ENCODE measurements at places on chromosomes 5 and 9.

- DNase-seq: no peak
Measured at GRCh38 chr9:130321539-130321938, 56.0 kb downstream of the HMCN2 start.

GRCh38 chr9:34777666-34778065, 67.7 kb upstream of the CCL21 start:
- DNase-seq: peak; percentile 81

GRCh38 chr9:89985068-89985467, 380.3 kb downstream of the GADD45G start:
- DNase-seq: peak; percentile 53

GRCh38 chr5:29005386-29005785, 1967.0 kb upstream of the CDH9 start:
- DNase-seq: no peak

GRCh38 chr9:27645161-27645840, 72.0 kb upstream of the C9orf72 start:
- DNase-seq: no peak

GRCh38 chr5:94709277-94709676, 90.8 kb downstream of the SLF1 start:
- no peak for DNase-seq

DNA sequence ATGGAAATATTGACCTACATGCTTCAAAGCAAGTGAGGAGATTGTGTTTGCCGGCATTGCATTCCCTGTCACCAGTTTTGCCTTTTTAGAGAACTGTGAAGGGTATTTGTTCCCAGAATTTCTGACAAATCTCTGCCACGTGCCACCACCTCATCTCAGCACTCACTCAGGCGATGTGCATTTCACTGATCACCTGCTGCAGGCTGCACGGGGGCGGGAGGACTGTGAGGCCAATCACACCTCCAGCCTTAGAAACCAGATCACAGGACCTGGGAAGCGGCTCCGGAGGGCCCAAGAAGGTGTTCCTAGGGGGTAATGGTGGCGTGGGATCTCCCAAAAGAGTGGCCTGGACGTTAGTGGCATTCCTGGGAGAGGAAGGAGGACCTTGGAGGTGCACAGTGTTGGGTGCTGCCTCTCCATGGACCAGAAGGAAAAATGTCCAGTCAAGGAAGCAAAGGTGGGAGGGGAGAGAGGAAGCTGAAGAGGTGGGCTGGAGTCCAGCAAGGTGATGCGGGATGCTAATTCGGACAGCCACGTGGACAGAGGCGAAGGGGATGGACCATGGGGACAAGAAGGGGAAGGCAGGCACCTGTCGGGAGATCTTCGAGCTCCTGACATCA, 63.6 kb upstream of the OLFM1 start:
- no peak for DNase-seq

GRCh38 chr5:149826574-149826973, 96.5 kb downstream of the PPARGC1B start:
- DNase-seq: no peak

DNA sequence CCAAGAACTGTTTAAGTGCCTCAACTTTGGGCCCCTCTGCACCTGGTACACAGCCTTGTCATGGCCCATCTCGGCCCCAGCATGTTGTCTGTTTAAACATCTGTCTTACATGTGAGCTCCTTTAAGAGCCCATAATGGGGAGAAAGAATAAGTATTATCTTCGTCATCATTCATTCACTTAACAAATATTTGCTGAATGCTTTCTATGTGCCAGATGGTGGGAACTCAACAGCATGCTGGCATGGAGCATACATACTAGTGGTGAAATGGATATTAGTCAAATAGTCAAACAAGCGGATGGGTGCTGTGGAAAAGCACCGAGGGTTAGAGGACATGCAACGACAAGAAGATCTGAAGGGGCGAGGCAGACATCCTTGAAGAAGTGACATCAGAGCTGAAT, 54.5 kb downstream of the GABBR2 start:
- no peak for DNase-seq

DNA sequence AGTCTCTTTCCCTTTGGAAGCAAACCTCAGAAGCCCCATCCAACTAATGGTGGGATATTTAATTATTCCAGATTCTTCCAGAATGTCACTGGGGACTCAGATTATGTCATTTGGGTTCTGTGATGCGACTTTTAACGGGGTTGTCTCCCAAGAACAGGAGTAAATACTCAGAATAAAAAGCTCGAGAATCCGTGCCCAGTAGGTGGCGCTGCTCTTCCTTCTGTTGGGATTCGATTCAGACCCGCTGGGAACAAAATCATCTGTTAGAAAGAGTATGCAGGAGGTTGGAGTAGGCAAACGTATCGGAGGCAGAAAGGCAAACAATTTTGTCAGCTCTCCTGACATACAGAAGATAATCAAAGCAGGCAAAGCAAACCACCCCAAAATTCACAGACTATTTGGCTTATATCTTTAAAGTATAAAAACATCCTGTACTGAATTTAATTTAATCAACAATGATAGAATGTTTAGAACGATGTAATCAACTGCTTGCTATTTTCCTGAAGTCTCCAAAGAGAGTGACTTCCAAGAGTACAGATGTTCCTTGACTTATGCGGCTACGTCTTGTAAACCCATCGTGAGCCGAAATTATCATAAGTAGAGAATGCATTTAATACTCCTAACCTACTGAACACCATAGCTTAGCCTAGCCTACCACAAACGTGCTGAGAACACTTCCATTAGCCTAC, 169.8 kb upstream of the RAI14 start:
- DNase-seq: peak; percentile 94

GRCh38 chr9:129283705-129284606, 105.9 kb upstream of the IER5L start:
- DNase-seq: no peak

GRCh38 chr9:137241490-137242268, 592 bp downstream of the TUBB4B start:
- DNase-seq: peak; percentile 84

DNA sequence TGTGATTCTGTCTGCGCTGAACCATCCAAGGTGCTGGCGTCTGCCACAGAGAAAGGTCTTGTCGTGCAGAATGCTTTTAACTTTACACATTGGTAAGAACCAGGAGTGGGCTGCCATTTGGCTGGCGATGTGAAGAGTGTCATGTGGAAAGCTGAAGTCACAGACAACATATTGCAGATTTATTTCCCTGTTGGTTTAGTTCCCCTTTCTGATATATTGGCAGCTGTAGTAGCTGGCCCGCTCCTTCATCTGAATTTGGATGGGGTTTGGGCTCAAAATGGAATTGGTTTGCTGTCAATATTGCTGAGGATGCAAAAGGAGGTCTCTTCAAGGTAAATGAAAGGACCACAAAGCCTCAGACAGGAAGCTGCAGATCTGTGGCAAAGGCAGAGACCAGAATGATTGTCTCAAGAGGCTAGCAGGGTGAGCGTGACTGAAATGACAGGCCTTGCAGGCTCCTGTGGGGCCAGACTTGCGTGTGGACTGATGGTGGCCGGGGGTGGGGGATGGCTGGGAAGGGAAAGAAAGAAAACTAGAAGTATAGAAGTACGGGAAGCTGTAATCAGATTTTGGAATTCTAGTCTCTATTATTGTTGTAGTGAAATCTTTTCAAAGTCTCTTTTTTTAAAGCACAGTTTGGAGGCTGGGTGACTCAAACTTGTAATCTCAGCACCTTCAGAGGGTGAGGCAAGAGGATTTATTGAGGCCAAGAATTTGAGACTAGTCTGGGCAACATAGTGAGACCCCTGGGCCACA, 25.1 kb upstream of the CD180 start:
- peak; percentile 89 for DNase-seq

DNA sequence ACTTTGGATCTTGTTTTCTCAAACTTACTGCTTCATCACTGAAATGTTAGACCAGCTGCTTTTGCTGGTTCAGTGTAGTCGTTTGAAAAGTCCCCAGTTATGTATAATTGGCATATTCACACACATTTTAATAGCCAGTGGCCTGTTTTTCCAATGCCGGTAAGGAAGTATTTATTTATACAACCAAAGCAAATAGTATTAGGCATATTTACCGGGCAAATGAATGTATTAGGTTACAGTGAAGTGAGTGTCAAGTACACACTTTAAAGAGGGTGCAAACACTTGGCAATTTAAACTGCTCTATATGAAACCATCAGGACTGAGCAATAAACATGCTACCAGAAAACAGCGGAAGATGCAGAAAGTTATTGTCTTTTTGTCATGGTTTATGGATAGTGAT, 242.9 kb downstream of the MCTP1 start:
- DNase-seq: no peak

- DNase-seq: no peak
Measured at GRCh38 chr9:126154869-126155268, 171.8 kb upstream of the MVB12B start.

- DNase-seq: no peak
Measured at GRCh38 chr5:115579747-115580173, 22.5 kb downstream of the TICAM2 start.

DNA sequence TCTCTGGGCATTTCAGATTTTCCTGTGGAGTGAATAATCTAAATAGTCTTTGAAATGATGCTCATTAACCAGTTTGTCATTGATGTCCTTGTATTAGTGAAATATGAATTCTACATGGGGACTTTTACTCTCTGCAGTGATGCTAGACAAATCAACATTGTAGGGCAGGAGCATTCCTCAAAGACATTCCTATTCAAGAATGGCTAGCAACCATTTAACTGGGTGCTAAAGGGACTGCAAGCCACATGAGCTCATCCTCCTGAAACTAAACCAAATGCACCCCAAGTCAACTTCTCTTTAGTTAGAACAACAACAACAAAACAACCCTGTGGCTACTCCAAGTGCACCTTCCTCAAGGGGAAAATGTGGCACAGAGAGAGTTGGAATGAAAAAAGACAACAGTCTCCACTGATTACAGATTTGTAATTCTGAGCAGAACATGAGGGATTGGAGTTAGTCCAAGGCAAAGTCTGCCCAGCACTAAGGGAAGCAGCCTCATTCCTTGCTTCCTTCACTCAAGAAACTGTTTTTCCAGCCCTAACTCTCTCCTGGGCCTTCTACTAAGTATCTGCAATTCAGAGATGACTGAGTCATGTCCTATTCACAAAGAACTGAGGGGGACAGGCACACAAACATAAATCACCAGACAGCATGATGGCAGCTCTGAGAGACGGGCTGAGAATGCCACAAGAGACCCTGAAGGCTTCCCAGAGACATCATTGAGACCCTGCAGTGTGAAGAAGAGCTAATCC, 82.0 kb upstream of the WWC1 start:
- no peak for DNase-seq

- peak; percentile 53 for DNase-seq
Measured at GRCh38 chr5:175873088-175873454, 1.7 kb downstream of the CPLX2 start.

DNA sequence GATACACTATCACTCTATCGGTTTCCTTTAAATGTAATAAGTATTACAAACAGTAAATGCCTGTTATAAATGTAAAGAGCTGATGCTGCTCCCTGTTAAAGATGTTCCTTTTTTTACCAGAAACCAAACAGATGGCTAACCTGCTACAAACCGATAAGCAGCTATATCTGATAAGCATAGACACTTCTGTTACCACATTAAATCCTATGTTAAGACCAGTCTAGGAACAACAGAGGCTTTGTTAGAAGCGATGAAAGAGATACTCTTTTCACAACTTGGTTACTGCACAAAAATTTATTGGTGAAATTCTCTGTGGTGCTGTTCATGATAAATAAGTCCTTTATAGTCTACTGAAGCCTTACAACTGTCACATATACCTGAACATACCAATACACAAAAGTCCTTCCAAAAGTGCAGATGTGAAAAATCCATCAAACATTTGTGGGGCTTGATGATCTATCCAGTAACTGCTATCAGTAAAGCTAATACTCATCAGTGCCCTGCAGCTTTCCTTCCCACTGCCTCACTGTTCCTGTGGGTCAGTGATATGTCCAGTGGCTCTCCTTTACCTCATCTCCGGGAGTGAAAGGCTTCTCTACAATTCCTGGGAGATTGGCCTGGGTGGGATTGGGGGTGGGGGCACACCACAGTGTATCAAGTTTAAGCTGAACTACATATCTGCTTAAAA, 25.8 kb upstream of the PRXL2C start:
- DNase-seq: no peak

- no peak for DNase-seq
Measured at GRCh38 chr5:10556893-10557746, 6.8 kb upstream of the ANKRD33B start.

DNA sequence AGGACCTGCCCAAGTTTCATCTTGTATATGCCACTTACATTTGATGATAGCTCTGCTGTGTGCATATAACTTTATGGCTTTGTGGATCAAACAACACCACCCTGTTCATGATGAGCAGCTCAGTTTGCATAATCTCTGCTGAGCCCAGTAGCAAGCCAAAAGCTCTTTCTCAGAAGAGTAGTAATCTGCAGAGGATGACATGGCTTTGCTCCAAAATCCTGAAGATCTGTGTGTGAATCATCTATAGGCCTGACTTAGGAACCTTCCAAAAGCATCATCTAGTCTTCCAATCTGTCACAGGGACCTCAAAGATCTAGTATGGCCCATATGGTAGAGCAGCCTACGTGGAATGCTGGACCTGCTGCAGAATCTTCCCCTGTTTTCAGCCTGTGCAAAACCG, 394.6 kb downstream of the PSAT1 start:
- DNase-seq: no peak

GRCh38 chr9:121835587-121836365, 184.3 kb downstream of the DAB2IP start:
- DNase-seq: no peak

DNA sequence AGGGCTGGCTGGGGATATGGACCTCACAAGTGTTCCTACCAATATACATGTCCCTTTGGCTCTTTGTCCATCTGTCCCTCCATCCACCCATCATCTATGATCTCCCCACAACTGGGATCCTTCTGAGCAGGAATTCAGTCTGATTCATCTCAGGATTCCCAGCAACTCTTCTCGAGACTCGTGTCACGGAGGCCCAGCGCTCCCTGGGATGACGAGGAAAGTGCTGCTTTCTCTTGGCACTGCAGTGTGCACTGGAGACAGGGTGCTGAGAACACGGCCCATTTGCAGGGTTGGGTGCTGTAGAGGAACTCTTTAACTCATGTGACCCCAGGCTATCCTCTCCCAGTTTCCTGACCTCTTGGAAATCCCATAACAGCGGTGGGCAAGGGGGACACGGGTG, 72.9 kb downstream of the ANGPTL2 start:
- no peak for DNase-seq

- no peak for DNase-seq
Measured at GRCh38 chr5:84215521-84215920, 169.2 kb downstream of the EDIL3 start.

DNA sequence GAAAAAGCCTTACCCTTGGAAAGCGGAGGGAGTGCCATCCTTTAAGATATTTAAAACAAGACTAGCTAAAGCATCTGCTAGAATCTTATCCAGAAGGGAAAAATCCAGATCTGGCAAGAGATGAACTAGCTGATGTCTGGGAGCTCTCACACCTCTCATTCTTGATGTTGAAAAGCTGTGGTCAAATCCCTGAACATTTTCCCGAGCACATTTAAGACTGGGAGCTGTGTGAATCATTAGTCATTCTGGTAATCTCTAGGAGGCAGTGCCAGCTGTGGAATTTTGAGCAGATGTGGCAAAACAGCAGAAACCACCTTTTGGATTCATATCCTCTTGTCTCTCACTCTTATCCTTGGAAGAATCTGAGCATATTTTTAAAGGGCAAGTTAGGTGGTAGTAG, 218.0 kb downstream of the MAN2A1 start:
- DNase-seq: no peak

GRCh38 chr9:38380230-38380871, 12.2 kb upstream of the ALDH1B1 start:
- no peak for DNase-seq

Measured in suppressor macrophage (primary cell).